ENCODE measurements at places on chromosomes 12 and 14.

DNA sequence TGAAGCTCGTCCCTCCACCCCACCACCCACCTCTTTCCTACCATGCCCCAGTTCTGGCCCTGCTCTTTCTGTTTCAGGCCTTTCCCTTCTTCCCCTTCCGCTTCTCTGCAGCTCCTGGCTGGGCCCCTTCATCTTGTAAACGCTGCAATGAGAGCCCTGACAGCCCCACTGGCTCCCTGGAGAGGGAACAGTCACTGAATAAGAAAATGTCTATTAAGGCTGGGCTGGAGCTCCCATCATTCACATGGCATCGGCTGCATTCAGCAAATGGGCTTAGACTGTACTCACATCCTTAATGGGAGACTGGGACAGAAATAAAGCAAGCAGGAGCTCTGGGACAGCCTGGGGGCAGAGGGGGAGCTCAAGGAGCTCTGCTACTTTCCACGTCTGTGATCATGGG lies 45.2 kb upstream of the TUNAR start:
- no peak overlapping the region for H3K4me3 ChIP-seq
- H3K27me3 ChIP-seq: no peaks in the 10 kb centered on the region
- H3K4me1 ChIP-seq: no peaks in the 10 kb centered on the region
- no peaks in the 10 kb centered on the region for H3K36me3 ChIP-seq
- no peak overlapping the region for H3K27ac ChIP-seq
- no peak for DNase-seq

- DNase-seq: no peak
- H3K36me3 ChIP-seq: no peaks in the 10 kb centered on the region
- H3K4me3 ChIP-seq: no peak overlapping the region
- H3K27ac ChIP-seq: no peak overlapping the region
These were observed 92.9 kb upstream of the MAX start for GRCh38 chr14:65195042-65195719.

- H3K4me1 ChIP-seq: no peaks in the 10 kb centered on the region
- DNase-seq: no peak
- H3K36me3 ChIP-seq: no peaks in the 10 kb centered on the region
- H3K27me3 ChIP-seq: no peaks in the 10 kb centered on the region
These were observed 10.5 kb downstream of the TM7SF3 start for GRCh38 chr12:27003421-27004381.

- no peak overlapping the region for H3K27ac ChIP-seq
- no peak for DNase-seq
- no peaks in the 10 kb centered on the region for H3K4me1 ChIP-seq
- H3K36me3 ChIP-seq: no peaks in the 10 kb centered on the region
These were observed 6.2 kb upstream of the KRT84 start for GRCh38 chr12:52391618-52392002.
